SHP77 (cell line): ENCODE measurements at places on chromosomes 11 and 22.
A peak's percentile ranks its signal among the peaks of the same experiment; 100 is the strongest.

DNA sequence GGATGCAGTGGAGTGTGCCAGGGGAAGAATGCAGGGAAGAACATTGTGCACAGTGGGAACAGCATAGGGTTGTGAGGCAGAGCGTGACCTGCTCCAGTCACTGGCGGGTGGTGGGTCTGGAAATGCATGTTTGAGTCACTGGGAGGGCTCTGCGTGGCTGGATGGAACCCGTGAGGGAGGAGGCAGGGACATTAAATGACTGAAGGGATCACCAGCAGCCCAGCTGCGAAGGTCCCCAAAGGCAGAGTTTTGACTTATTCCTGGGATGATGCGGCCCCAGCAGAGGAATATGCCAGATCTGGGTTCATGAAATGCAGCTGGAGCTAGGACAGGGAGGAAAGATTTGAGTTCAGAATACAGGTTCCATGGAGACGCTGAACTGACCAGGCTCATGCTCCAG lies 104.0 kb upstream of the FGF3 start:
- no peak for DNase-seq

DNA sequence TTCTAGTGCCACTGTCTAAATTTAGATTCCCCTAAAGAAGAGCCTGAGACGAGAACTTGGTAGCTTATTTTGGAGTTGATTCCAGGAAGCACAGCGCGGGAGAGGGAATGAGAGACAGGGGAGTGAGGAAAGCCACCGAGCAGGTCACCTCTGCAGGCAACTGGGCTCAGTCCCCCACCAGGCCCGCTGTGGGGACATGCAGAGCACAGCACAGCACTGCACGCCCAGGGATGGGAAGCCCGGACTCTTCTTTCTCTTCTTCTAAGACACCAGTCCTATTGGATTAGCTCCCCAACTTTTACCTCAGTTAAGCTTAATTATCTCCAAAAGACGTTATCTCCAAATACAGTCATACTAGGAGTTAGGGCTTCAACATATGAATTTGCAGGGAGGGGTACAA lies 28.7 kb downstream of the RBX1 start:
- DNase-seq: no peak

DNA sequence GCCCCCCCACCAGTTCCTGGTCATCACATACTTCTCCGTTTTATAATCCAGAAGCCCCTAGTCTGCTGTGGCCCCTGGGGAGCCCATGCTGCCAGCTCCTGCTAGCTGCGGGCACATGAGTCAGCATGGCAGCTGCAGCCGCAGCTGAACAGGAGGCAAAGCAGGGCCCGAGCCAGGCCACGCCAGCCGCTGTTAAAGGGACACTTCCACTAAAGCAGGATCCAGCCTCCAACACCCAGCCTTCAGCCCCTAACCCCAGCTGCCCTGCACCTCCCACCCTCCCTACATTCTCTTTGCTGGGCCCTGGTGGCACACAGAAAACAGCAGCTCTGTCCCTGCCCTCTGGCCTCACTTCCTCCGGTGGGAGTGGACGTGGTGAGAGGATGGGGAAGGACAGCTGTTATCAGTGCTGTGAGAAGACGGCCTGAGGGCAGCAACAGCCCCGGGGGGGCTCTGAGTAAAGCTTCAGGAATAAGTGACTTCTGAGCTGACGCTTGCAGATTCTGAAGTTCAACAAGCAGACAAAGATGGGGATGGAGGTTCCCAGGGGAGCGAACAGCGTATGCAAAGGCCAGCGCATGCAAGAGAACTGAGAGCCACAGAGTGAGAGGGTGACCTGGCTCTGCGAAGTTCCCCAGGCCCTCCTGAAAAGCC lies 688 bp upstream of the LRRC74B start:
- no peak for DNase-seq

DNA sequence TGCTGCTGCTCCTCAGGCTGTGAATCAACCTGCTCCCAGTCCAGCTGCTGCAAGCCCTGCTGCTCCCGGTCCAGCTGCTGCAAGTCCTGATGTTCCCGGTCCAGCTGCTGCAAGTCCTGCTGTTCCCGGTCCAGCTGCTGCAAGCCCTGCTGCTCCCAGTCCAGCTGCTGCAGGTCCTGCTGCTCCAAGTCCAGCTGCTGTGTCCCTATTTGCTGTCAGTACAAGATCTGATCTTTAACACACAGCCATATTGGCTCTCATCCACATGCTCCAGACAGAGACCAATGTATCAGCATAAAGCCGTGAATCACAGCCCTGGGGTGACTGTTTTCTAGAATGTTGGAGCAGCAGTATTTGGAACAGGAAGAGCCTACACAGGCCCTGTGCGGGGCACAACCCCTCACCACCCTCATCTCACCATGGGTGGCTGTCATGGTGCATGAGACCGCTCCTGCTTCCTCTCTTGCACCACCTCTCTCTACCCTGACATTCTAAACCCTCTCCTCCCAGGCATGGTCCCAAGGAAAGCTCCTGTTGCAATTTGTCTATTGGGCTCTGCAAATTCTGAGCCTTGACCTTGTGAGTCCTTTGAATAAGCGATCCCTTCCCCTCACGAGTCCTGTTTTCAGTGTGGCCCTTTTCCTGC lies 3.5 kb downstream of the KRTAP5-10 start:
- DNase-seq: peak; percentile 25

DNA sequence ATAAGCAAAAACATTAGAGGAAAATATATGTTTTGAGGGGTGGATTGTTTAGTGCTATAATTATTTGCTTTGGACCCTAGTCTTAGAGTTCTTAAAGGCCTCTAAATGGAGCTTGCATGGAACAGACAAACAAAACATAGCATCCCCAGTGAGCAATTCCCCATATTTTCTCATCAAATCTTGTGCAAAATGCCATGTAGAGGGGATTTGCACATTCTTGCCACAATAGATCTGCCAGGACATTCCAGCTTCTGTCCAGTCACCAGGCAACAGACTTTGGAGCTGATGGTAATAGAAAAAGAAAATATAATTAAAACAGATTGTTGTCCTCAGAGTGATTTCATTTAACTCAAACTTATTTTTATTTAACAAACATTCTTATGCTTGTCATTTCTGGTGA lies 360.3 kb upstream of the PDGFD start:
- DNase-seq: no peak

DNA sequence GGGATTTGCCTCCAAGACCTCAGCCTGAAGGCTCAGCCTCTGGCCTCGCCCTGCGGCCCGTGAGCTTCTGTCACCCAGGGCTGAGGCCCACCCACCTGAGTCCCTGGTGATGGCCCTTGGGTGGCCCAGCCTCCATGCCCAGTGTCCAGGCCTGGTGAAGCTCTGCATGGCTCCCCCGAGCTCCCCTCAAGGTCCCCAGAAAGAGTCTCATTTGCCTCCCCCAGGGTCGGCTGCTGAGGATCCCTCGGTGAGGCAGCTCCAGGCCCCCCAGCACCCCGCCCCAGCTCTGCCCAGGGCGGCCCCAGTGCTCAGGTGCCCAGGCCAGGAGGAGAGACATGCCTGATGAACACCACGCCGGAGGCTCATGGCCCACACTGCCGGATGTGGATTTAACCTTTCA lies 2.1 kb upstream of the TH start:
- DNase-seq: no peak

DNA sequence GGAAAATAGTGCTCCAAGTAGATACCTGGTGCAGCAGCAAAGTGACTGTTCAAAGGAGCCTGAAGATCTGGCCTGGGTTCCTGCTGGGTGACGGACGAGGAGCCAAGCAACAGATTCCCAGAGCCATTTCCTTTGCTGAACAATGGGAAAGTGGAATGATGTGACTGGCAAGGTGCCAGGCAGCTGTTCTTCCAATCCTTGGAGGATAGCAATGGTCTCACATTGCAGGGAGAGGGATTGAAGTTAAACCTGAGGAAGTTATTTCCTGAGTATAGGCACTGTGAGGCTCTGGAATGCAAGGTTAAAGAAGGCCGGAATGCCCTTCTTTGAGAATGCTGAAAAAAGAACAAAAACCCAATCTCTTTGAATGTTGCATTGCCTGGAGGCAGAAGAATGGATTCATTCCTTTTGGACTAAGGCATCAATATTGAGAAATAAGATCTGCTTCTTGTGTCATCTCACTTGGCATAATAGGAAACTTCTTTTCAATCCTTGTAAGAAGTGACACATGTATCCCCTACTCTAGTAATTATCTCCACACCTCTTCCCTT lies 223.8 kb downstream of the BLID start:
- DNase-seq: no peak

GRCh38 chr11:92658733-92659132 lies 310.7 kb upstream of the MTNR1B start:
- DNase-seq: no peak

DNA sequence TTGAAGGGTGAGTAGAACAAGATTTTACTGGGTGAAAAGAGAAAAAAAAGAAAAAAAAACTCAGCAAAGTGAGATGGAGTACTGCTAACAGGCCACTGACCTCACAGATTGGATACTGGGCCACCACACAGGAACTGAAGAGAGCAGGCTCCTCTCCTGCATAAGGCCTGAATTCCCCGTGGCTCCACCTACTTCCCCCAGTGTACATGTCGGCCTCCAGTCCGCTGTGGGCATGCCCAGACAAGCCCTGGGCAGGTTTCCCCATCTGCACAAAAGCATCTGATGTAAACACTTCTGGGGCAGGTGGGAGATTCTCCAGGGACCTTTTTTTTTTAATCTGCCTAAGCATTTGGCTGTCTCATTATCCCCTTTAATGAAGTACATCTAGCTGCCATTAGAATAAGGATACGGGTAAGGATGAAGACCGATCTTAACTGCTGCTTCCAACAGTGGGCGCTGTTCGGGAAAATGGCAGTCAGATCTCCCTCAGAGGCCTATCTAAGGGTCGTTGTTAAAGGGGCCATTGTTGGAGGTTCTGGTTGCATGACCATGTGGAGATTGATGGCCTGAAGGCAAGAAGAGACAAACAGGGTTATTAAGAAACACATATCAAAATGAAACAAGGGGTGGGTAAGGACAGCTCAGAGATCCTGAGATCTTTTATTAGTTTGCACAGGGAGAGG lies 48.5 kb downstream of the MS4A13 start:
- DNase-seq: peak; percentile 21

DNA sequence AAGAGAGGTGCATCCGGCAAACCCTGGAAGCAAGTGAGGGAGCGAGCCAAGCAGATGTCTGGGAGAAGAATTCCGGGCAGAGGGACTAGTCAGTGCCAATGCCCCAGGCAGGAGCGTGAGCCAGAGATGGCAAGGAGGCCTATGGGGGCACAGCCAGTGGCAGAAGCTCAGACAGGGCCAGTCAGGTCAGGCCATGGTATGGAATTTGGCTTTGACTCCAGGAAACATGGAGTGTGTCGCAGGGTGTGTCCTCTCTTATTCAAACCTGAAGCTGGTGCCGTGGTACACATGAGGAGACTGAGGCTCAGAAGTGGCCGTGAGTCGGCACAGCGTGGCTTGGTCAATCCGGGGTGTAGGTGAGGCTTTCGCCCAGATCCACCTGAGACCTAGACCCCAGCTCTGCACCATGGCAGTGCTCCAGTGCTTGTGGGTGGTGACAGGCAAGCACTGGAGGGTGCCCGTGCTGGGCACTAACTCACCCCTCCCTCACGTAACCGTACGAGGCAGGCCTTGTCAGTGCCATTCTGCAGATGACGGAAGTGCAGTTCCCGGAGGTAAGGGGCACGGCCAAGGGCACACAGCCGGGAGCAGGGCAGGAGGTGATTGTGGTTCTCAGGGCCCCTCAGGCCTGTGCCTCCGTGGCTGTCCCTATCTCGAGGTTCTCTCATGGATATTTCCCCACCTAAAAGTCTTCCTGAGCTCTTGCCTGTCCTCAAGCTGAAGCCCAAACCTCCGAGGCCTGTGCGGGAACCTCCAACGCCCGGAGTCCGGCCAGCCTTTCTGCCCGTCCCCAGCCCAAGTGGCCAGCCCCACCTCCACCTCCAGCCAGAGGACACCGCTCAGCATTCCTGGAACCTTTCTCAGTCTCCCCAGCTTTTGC lies 10.6 kb upstream of the SPI1 start:
- no peak for DNase-seq

DNA sequence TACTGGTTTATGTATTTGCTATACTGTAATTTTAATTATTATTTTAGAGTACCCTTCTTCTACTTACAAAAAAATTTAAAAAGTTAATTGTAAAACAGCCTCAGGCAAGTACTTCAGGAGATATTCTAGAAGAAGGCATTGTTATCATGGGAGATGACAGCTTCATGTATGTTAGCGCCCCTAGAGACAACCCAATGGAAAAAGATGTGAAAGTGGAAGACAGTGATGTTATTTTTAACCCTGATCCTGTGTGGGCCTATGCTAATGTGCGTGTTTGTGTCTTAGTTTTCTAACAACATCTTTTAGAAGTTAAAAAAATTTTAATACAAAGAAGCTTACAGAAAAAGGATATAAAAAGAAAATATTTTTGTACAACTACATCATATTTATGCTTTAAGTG lies 205.0 kb downstream of the FAM76B start:
- no peak for DNase-seq

DNA sequence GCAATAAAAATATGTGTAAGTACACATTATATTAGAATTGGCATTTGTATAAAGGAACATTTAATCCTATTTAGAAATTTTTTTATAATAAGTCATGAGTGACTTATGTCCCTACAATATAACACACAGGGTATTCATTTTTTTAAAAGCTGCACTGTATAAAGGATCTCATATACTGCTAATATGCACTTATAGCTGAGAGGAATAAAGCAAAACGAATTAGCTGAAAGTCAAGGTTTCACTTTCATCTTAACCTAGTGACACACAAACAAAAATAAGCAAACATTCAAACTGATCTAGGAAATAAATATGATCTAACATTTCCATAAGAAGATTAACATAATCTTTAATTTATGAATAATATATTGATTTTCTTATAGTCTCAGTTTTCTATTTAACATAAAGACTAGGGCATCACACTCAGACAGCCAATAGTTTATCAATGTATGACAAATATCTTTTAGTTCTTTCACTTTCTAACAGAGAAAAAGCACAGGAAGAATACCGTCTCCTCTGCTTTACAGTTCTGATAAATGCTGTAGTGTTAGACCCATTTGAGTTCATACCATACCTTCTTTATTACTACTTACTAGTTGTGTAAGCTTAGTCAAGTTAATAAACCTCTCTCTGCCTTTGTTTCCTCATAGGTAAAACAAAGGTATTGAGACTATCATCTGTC lies 42.9 kb downstream of the DCDC1 start:
- no peak for DNase-seq

- DNase-seq: peak; percentile 28
These were observed 36.9 kb downstream of the DGCR2 start for GRCh38 chr22:19085233-19085718.

GRCh38 chr11:13308704-13309103 lies 31.1 kb downstream of the BMAL1 start:
- DNase-seq: no peak
